Naive thymus-derived CD8-positive, alpha-beta T cell (primary cell): ENCODE measurements at places on chromosomes 12 and 14. TPM values are rescaled to one million over a fixed set of nuclear protein-coding genes. Genes with fewer than 3 reads are reported as not detected.
A peak's percentile ranks its signal among the peaks of the same experiment; 100 is the strongest.

DNA sequence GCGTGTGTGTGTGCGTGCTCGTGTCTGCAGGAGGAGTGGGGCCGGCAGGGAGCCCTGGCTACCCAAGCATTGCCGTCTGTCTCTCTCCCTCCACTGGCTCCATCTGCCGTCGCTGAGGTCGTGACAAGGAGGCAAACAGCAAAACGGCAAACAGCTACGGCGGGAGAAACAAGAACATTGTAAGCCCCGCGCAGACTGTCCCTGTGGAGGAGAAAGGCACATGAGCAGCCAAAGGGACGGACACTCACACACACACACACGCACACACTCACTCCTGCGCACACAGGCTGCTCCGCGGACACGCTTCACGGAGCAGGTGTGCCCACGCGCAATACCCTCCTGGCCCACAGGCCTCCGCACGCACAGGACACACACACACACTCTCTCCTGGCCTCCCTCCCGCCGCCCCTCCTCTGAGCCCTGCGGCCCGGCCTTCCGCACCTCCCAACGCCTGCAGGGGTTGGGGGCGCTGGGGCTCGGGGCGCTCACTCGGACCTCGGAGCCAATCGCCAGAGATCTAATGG is 905 bp downstream of the CISTR start:
- H3K27ac ChIP-seq: no peak overlapping the region
- peak; percentile 30 for DNase-seq
- H3K4me3 ChIP-seq: no peak overlapping the region
- H3K36me3 ChIP-seq: no peaks in the 10 kb centered on the region

DNA sequence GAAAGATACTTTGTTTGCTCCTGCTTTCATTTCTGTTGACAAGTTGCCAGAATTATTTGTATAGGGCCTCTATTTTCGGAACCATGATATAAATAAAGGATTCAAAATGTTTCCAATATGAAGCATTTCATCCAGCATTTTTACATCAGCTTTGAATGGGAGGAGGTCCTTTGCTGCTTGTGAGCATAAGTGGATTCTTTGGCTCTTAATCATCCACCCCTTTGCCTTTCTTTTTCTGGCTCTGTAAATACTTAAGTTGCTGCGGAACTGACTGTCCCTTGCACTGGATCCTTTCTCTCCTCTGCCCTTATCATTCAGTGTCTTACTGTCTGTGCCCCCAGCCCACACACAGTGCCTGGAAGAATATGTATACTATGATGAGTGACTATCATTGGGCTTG is 357.3 kb upstream of the RGS6 start:
- H3K27ac ChIP-seq: peak overlapping the region; percentile 0
- H3K4me1 ChIP-seq: peaks cover 32% of the 10 kb centered on the region
- H3K4me3 ChIP-seq: peak overlapping the region; percentile 9

- no peaks in the 10 kb centered on the region for H3K27me3 ChIP-seq
- H3K27ac ChIP-seq: peak overlapping the region; percentile 46
- H3K4me3 ChIP-seq: no peak overlapping the region
- peaks cover 53% of the 10 kb centered on the region for H3K36me3 ChIP-seq
- no peak for DNase-seq
- peaks cover 16% of the 10 kb centered on the region for H3K4me1 ChIP-seq
Observed at GRCh38 chr14:54435500-54435981, 5.6 kb downstream of the CNIH1 start.

- H3K4me3 ChIP-seq: no peak overlapping the region
- H3K27me3 ChIP-seq: no peaks in the 10 kb centered on the region
- no peak overlapping the region for H3K27ac ChIP-seq
- peaks cover 2% of the 10 kb centered on the region for H3K36me3 ChIP-seq
- H3K4me1 ChIP-seq: no peaks in the 10 kb centered on the region
Observed at GRCh38 chr12:15706010-15706676, 83.0 kb downstream of the EPS8 start.

GRCh38 chr12:46082490-46083200 is 92.3 kb upstream of the SCAF11 start:
- no peak overlapping the region for H3K4me3 ChIP-seq
- H3K27ac ChIP-seq: no peak overlapping the region
- peaks cover 6% of the 10 kb centered on the region for H3K27me3 ChIP-seq

DNA sequence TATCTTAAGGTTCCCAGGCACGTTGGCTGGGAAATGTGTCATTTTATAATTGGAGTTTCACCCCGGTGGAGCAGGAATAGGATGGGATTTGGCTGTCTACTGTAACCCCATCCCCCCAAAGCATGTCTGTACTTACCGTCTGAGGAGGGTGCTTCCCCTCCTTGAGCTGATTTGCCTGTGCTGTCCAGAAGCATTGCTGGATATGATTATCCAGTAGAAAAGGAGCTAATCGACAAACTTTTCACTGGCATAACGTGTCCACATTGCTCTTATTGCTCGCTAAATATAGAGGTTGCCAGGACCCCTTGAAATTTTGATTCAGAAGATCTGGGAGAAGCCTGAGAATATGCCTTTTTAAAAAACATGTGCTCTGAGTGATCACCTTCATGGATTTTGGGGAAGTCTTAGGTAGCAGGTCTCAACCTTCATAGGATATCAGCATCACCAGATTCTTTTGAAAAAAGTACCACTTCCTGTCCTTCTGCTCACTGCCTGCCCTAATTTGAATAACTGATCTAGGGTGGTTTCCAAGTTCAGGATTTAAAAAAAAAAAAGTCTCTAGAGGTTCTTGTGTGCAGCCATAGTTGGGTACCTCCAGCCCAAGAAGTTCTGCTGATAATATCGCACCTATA is 80.4 kb upstream of the KCNA1 start:
- DNase-seq: peak; percentile 29
- H3K27ac ChIP-seq: peak overlapping the region; percentile 81
- H3K4me1 ChIP-seq: peaks cover 62% of the 10 kb centered on the region
- no peaks in the 10 kb centered on the region for H3K27me3 ChIP-seq
- no peaks in the 10 kb centered on the region for H3K36me3 ChIP-seq

GRCh38 chr12:121455766-121456420 is 56.0 kb downstream of the RNF34 start:
- H3K4me3 ChIP-seq: no peak overlapping the region
- H3K4me1 ChIP-seq: peaks cover 45% of the 10 kb centered on the region
- no peak overlapping the region for H3K27ac ChIP-seq

DNA sequence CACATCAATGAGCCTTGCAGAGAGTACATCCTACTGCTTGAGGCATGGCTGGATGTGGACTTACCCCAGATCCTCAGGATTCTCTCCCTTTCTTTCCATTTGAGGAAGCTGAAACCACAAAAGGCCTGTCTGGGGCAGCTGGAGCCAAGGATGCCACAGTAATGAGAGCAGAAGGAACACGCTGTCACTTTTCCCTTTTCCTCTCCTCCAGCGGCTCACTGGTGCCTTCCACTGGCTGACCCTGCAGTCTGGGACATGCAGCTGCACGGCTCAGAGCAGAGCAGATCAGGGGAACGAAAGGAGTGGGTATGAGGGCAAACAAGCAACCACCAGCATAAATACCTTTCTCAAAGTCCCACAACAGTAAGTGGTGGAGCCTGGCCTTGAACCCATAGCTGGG is 78.2 kb downstream of the GAS2L3 start:
- H3K36me3 ChIP-seq: no peaks in the 10 kb centered on the region
- DNase-seq: no peak
- H3K27ac ChIP-seq: no peak overlapping the region
- H3K4me3 ChIP-seq: no peak overlapping the region
- H3K4me1 ChIP-seq: no peaks in the 10 kb centered on the region

DNA sequence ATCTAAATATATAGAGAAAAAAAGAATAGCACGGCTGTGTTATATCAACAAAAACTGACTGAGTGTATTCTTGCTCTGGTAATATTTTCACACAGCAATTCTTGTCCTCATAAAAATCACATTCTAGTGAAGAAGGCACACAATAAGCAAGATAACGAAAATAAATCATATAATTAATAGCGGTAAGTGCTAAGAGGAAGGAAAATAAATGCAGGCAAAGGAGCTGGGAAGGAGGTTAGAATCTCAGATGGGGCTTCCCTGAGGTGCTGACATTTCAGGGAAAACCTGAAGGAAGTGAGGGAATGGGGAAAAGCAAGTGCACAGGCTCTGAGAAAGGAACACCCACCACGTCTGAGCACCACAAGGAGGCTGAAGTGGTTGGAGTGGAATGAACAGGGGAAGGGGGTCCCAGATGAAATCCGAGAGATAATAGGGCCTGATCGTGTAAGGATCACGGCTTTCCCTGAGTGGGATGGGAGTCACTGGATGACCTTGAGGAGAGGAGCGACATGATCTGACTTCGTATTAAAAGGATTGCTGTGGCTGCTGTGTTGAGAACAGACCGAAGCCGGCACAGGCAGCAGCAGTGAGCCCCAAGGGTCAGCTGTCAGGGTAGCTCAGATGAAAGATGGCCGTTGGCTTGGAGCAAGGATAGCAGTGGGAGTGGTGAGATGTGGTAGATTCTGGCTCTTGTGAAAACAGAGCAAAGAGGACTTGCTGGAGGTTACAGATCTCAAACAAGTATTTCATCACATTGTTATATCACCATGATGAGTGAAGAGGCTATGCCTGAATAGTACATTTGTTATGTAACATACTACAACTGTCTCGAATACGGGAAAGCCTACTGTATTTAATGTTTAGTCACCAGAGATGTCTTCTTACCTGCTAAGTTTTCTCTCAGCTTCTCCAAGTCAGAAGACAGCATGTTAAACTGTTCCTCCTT is 67.1 kb upstream of the VPS33A start:
- H3K4me1 ChIP-seq: no peaks in the 10 kb centered on the region
- H3K4me3 ChIP-seq: no peak overlapping the region
- peaks cover 16% of the 10 kb centered on the region for H3K36me3 ChIP-seq
- H3K27ac ChIP-seq: no peak overlapping the region
- no peaks in the 10 kb centered on the region for H3K27me3 ChIP-seq

DNA sequence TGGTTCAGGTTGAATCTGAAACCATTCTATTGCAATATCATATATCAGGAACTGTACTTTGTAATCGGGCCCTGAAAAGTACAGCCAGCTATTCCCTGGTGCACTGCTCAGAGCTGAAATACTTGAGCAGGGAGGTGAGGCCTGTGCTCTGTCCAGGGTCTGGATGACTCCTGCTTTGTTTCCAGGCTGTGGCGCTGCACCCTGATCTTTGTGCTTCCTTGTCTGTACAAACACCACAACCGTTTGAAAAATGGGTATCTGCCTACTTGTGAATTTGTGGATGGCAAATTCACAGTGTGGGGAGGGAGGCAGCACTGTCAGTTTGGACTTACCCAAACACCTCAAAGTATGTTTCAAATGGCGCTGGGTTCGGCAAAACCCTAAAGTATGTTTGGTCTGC is 155.4 kb upstream of the FAR2 start:
- peaks cover 2% of the 10 kb centered on the region for H3K27me3 ChIP-seq
- H3K36me3 ChIP-seq: no peaks in the 10 kb centered on the region
- no peak overlapping the region for H3K27ac ChIP-seq
- no peak for DNase-seq
- H3K4me1 ChIP-seq: no peaks in the 10 kb centered on the region

- H3K36me3 ChIP-seq: no peaks in the 10 kb centered on the region
- no peak overlapping the region for H3K27ac ChIP-seq
- no peaks in the 10 kb centered on the region for H3K27me3 ChIP-seq
Observed at GRCh38 chr12:22766911-22767420, 142.0 kb downstream of the ETNK1 start.

- H3K27ac ChIP-seq: no peak overlapping the region
- peaks cover 32% of the 10 kb centered on the region for H3K4me1 ChIP-seq
- DNase-seq: no peak
- no peaks in the 10 kb centered on the region for H3K36me3 ChIP-seq
- no peaks in the 10 kb centered on the region for H3K27me3 ChIP-seq
Observed at GRCh38 chr14:92706386-92706785, 42.0 kb downstream of the LGMN start.

DNA sequence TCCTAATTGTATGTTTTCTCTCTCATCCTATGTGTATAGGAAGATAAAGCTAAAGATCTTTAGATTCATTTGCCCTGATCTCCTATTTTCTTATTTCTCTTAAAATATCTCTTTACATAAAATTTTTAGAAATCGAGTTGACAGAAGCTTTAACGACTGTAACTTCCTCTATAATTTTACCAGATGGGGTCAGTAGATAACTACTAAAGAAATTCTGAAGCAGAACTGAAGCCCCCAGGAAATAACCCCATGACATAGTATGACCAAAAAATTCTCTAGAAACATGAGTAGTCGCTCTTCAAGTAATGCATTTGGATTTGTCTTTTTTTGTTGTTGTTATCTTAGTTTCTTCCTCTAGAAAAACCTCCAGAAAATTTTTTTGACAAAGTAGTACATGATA is 288.0 kb downstream of the ERC1 start:
- H3K4me3 ChIP-seq: no peak overlapping the region
- no peak for DNase-seq
- peaks cover 18% of the 10 kb centered on the region for H3K4me1 ChIP-seq
- peaks cover 6% of the 10 kb centered on the region for H3K36me3 ChIP-seq
- no peak overlapping the region for H3K27ac ChIP-seq

DNA sequence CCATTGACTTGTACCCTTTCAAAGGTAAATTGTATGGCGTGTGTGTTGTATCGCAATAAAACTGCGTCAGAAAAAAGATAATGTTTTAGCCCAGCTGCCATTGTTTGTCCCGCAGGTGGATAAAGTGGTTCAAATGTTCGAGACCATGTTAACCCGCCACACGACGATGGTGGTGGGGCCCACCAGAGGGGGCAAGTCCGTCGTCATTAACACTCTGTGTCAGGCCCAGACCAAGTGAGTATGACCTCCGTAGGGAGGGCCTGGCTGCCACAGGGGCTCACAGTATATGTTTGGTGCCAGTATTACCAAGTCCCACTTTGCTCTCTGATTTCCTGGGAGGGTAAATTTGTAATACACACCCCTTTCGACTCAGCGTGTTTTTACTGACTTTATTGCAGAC is 96.9 kb downstream of the DNAH10 start:
- DNase-seq: no peak
- no peaks in the 10 kb centered on the region for H3K36me3 ChIP-seq
- H3K4me3 ChIP-seq: no peak overlapping the region
- no peaks in the 10 kb centered on the region for H3K4me1 ChIP-seq

GRCh38 chr12:34400986-34401658 is 378.8 kb downstream of the ALG10 start:
- peak; percentile 15 for DNase-seq
- H3K36me3 ChIP-seq: no peaks in the 10 kb centered on the region

GRCh38 chr12:111590552-111590951 is 8.6 kb downstream of the ATXN2 start:
- H3K27me3 ChIP-seq: no peaks in the 10 kb centered on the region
- no peak overlapping the region for H3K27ac ChIP-seq
- H3K4me3 ChIP-seq: no peak overlapping the region
- H3K36me3 ChIP-seq: no peaks in the 10 kb centered on the region

GRCh38 chr12:53174881-53175491 is 5.5 kb upstream of the ZNF740 start:
- H3K4me1 ChIP-seq: peaks cover 15% of the 10 kb centered on the region
- H3K4me3 ChIP-seq: no peak overlapping the region
- no peak for DNase-seq

GALNT4 gene
- total RNA-seq: 7.7 TPM

LYZ gene
- 7.2 TPM for total RNA-seq

STYK1 gene
- total RNA-seq: 0.19 TPM

KRT3 gene
- total RNA-seq: not detected

CACNA2D4 gene
- total RNA-seq: 10.1 TPM

RNASE3 gene
- not detected for total RNA-seq

PIWIL1 gene
- total RNA-seq: not detected

PLEKHH1 gene
- total RNA-seq: 1.4 TPM
